ENCODE measurements at places on chromosomes 3 and 15.

GRCh38 chr3:102180280-102180931 is 254.4 kb upstream of the ZPLD1 start:
- DNase-seq: no peak

DNA sequence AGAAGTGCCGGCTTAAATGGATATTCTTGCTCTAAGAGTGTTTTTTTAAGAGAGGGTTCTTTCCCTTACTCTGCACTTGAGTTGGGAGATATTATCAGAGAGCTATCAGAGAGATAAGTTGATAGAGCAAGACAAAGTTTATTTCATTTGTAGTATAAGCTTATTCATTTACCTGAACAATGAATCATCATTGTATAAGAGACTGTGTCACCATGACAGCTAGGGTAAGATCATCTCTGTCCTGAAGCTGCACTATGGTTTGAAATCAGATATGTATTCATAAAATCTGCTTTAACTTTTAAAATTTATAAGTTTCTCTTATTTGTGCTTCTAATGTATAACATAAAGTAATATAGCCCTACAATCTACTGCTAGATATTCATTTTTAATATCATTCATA is 128.1 kb upstream of the ARL6 start:
- no peak for DNase-seq

DNA sequence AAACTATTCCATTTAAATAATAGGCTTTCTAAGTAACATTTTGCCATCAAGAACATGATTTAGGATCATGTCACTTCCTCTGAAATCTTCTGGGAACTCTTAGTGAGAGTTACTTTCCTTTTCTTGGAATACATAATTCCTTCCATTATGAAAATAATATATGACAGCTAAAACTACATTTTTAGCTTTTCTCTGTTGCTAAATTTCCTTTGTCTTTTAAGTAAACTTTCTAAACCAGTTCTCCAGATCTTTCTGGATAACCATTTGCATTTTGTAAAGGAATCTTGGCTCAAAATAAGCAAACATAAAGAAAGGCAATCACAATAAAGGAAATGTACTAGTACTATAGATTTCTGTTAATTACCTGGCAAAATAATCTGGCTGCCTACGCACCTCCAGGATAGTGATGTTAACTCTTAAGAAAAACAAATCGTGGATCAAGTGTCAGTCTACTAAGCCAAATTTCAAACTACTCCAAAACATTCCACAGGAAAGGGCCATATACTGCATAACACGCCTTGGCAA is 165.7 kb downstream of the ZNF385D start:
- no peak for DNase-seq

GRCh38 chr15:55194256-55194655 is 2.5 kb downstream of the RSL24D1 start:
- no peak for DNase-seq

GRCh38 chr3:15941958-15942357 is 144.2 kb upstream of the ANKRD28 start:
- no peak for DNase-seq

DNA sequence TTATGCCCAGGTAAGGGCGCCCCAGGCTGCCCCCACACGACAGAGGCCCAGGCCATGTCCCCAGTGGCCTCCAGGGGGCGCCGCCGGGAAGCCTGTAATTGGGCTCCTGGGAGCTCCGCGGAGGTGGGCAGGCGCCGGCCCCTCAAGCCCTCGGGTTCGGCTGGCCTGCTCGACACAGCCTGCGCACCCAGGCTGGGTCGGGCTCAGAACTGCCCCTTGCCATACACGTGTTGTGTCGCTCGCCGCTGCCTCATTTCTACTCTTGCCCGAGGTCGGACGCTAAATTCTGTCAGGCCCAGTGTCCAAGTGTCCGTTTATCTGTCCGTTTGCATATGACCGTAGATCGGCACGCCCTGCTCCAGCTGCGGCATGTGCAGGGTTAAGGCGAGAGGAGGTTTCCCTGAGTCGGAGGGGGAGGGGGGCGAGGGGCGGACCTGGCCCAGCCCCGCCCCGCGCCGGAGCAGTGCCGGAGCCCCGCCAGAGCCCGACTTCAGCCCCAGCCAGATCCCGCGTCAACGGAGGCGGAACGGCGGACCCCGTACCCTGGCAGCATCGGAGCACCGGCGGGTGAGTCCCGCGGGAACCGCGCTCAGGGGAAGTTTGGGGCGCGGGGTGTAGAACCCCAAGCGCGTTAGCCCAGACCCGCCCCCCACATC is at the start of gene KLHDC8B:
KLHDC8B (plus strand) TSS at position 480 of the 656 bp plus-strand sequence. CDS start 1,172 bp downstream, outside the sequence.
- peak; percentile 67 for DNase-seq

DNA sequence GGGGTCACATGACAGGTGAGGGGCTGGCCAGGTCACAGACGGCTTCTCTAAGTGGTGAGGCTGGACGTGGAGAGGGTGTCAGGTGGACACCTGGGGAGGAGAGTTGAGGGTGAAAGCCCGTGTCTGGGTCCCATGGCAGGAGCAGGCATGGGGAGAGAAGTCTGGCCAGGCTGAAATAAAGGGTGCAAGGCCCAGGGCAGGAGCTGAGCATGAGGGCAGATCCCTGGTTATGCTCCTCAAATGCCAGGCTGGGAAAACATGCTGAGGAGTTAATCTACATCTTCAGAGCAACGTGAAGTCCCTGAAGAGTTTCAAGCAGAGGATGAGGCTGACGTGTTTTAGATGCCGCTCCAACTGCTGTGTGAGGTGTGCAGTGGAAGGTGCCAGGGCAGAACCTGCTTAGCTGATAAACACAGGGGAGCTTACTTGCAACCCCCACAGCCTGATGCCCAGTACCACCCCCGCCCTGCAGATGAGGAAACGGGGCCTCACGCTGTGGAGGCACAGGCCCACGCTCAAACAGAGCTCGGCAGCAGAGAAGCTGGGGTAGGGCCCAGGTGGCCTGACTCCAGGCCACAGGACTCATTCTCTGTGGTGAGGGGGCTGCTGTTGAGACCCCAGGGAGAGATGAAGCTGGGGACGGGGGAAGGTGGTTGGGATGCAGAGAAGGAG is 40.5 kb downstream of the HCN4 start:
- DNase-seq: no peak

DNA sequence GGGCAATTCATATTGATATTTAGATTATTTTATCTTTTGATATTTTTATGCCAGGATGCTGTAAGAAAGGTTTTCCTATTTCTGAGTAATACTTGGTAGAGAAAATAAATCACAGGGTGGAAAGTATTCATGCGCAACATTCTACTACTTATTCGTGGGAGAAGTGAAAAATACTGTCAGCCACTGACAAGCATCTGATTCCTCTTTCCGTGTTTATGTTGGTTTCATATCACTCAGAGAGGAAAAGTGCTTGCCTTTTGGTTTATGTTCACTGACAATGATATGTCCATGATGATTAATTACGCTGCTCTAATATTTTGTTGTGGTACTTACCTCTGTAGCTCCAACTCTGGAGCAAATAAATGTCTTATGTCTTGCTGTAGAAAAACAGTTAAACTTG is 429.4 kb downstream of the EDEM1 start:
- no peak for DNase-seq

DNA sequence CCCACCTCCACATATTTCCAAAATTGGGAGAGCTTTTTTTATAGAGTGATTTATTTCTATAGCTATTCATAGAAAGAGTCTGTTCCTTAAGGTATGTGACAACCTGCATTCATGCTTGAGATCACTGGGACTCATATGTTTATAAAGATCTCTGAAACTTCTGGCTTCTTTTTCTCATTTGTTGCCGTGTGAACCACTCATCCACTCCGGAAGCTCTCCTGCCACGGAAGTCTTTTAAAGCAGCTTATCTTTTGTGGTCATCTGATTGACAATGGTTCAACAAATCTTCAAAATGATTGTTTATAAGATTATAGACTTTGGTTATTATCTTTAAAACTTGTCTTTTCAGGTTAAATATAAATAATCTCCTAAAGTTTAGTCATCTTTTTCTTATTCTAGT is 260.5 kb downstream of the C3orf38 start:
- no peak for DNase-seq

GRCh38 chr15:90087454-90088154 is 14.7 kb downstream of the IDH2 start:
- no peak for DNase-seq

DNA sequence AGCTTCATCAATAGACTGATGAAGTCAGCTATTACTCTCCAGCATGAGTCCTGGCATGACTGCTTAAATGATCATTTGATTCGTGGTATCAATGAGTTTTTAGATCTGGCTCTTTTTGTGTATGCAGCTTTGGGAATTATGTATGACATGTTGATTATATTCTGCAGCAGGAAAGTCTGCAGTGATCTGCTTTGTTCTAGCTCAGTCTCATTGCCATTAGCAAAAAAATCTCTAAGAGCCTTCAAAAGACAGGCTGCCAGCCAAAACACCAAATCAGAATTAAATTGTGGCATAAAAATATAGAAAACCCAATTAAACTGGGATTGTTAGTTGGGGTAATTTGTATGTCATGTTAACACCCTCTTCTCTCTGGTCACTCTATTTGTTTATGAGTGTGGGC is 1021.0 kb upstream of the SEMA6D start:
- no peak for DNase-seq

DNA sequence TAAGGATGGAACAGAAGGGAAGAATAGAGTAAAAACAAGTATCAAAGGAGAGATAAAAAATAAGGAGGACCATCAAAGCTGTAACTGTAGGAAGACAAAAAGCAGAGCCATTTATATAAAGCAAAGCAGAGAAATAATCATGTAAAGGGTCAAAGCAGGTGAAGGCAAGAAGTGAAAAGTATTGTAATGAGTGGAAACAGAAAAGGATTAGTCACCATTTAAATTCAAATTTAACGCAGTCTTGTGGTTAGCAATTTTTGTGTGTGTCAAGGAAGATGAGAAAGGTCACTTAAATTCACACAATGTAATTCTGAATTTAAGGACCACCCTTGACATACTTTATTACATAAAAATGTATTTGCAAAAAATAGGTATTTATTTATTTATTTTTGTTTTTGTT is 567.8 kb downstream of the ROBO1 start:
- no peak for DNase-seq

GRCh38 chr3:119891944-119892721 is 110.2 kb downstream of the NR1I2 start:
- DNase-seq: peak; percentile 25

DNA sequence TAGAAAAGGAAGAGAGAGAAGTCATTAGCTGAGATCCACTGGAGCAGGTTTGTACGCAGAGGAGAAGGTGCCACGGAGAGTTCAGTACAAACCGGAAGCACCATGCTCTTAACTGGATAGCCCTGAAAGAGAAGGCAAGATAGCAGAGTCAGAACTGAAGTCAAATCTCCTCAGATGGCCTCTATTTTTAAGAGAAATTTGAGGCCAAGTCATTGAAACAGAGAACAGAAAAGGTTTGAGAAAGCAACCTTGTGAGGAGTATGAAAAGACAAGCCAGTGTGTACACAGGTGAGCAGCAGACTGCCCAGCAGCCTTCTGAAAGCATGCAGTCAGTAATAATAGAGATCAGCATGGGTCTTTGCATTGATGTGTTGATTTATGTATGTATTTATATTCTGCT is 66.1 kb upstream of the SPRED1 start:
- DNase-seq: no peak

- DNase-seq: no peak
These were observed at the start of gene ANKUB1 for GRCh38 chr3:149792452-149793270. ANKUB1 (minus strand) TSS chr3:149792554; CDS start chr3:149792366, 188 bp downstream.

- no peak for DNase-seq
These were observed 68.8 kb downstream of the AQR start for GRCh38 chr15:34900748-34901147.

- no peak for DNase-seq
These were observed 315.3 kb upstream of the UBE2E2 start for GRCh38 chr3:22887664-22888291.

DNA sequence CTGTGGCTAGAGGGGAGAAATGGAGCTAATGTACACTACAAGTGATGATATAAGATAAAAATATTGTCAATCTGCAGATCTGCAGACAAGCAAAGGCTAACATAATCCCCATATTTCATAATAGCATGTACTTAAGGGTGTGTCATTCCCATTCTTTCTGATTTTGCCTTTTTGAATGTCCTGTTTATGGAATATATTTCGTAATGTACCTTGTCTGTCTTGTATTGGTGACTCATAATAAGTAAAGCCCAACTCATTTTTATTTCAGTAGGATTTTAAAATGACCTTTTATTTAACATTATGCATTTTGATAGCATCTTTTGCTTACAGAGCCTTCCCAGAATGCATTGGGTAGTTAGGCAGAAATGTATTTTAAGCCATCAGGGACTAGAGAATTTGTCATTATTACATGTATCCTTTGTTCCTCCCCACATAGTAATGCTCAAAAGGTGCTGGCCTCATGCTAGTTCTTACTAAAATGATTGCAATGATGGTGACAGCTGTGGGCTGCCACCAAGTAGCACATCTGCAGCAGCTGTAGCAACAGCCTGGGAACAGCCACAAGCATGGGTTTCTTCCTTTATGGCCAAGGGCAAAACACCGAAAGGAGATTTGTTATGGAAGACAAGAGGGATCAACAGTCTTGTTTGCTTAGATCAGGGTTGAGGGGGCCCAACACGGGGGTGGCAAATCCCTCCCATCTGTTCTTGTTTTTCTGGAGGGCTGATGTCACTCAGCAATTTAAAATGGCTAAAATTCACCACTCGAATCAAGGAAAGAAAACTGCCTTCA is 188.5 kb downstream of the CADPS start:
- DNase-seq: no peak

GRCh38 chr3:153897025-153897723 is 224.0 kb upstream of the ARHGEF26 start:
- no peak for DNase-seq

- DNase-seq: no peak
These were observed 50.7 kb downstream of the DNAJB8 start for GRCh38 chr3:128415773-128416577.

- DNase-seq: no peak
These were observed 95.4 kb downstream of the CACNA1D start for GRCh38 chr3:53589806-53590205.

- DNase-seq: no peak
These were observed 93.2 kb downstream of the CMSS1 start for GRCh38 chr3:99910752-99911290.

DNA sequence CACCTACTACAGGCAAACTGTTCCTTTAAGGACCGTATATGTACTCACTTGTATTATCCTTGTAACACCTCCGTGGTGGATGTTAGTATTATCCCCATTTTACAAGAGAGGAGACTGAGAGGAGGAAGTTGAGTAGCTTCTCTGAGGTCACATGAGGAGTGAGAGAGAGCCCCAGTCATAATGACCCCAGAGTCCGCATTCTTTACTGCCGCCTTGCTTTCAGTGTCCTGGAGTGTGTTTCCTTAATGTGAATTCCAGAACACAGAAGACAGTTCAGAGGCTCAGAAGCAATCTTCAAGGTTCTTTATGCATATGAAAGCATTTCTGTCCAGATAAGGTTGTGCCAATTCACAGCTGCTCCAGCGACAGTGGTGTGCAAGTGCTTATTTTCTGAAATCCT is 199.2 kb downstream of the CACNA2D3 start:
- no peak for DNase-seq

GRCh38 chr15:65877749-65878148 is 8.5 kb downstream of the RAB11A start:
- DNase-seq: no peak

GRCh38 chr3:15271785-15272381 is 60.5 kb downstream of the SH3BP5 start:
- DNase-seq: peak; percentile 88

DNA sequence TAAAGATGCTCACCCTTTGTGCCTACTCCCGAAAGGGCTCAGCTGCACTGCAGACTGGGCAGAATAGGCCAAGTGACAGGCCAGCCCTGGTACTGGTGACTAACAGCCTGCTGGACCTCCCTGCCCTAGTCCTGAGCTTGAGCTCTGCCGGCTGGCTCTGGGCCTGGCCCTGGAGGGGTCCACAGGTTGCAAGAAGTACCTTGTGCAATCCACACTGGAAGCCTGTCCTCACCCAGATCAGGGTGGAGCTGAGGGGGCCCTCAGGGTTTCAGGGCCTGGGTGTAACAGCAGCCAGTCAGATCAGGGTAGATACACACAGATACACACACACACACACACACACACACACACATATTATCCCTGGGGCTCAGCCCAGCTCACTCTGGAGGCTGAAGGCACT is 27.3 kb upstream of the PLA2G4D start:
- DNase-seq: no peak

All from stimulated activated CD4-positive, alpha-beta T cell treated with anti-CD3 and anti-CD28 coated beads, Interleukin-4, amount 100 ng/mL, for 4 hours (primary cell).